ENCODE measurements at places on chromosomes 16 and 17. TPM values are rescaled to one million over a fixed set of nuclear protein-coding genes. Genes with fewer than 3 reads are reported as not detected.

GRCh38 chr17:13736916-13737315 lies 135.2 kb upstream of the HS3ST3A1 start:
- no peak for DNase-seq

The SEPTIN1 gene
- polyA plus RNA-seq, result 0.94 TPM

- DNase-seq, result no peak
Observed at GRCh38 chr16:53224951-53225533, 170.3 kb downstream of the CHD9 start.

DNA sequence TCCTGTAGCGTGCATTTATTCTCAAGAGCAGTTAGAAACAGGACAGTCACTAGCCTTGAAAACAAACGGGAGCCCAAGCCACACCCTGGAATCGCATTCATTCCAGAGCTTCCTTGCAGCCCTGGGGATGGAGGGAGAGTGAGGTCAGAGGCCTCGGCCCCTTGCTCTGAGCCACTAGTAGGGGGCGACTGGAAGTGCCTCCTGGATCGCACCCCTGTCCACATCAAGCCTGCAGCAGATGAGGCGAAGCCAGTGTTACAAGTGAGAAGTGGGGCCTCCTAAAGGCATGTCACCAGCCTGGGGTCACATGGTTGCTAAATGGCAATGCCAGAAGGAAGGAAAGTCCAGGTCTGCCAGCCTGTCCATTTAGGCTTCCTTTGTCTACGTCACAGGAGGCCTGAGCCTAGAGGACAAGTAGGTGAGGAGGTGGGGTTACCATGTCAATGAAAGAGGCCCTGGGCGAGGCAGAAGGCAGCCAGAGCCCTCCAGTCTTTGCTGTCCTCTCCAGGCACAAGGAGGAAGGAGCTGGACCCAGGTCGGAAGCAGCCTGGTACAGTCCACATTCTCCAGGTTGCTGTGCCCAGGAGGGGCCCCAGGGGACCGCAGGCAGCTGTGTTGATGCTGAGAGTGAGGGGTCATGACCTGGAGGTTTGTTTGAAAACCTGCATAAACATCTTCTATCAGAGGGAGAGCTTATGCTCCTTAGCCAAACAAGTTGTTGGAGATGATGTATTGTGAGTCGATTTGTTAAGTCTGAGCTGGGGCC lies 3.0 kb upstream of the RCVRN start:
- no peak for DNase-seq

DNA sequence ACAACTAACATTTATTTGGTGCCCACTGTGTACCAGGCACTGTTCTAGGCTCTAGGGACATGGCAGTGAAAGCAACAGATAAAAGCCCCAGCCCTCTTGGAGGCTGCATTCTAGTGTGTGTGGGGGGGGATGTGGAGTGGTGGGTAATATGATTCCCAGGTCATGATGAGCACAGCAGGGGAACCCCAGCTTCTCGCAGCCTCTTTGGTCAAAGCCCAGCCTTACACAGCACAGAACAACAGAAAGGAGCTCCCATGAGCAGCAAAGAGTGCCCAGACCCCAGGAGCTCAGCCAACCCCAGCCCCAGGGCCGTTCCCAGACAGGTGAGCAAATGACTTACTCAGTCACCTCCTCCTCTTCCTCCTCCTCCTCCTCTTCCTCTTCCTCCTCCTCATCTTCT lies 21.9 kb downstream of the CNGB1 start:
- no peak for DNase-seq

DNA sequence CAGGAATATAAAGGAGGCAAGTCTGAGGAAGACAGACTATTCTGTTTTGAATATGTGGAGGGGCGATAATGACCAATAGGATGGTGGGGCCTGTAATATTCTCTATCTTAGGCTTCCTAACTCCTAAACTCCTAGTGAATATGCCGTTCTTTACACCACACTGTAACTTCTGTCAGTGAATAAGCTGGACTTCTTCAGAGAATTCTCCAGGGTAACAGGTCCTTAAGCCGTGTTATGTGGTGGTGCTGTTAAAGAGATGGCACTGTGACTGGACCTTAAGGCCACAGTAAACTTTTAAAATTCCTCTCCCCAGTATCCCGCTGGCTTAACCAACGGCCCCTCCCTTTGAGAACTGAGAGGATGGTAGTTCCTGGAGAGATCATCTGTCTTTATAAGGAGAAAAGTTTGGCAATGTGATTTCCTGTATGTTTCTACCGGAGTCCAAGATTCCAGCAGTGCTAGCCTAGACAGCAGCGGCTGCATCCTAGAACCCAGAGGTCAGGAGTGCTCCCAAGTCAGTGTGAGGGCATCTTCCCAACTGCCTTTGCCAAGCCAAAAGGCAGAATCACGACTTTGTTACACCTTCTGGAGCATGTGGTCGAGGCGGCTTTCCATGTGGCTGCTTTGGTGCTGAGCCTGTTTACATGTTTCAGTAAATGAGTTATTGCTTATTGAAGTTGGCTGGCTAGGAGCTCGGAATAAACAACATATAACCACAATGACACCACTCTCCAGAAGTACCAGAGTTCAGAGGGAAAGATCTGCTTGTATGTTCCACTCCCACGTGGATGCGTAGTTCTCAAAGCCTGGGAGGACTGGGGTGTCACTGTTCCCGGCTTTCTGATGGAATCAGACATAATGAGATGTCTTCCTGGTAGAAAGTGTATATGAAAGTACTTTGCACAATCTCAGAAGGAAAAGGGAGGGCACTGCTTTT lies 41.0 kb downstream of the TUBD1 start:
- DNase-seq, result no peak

DNA sequence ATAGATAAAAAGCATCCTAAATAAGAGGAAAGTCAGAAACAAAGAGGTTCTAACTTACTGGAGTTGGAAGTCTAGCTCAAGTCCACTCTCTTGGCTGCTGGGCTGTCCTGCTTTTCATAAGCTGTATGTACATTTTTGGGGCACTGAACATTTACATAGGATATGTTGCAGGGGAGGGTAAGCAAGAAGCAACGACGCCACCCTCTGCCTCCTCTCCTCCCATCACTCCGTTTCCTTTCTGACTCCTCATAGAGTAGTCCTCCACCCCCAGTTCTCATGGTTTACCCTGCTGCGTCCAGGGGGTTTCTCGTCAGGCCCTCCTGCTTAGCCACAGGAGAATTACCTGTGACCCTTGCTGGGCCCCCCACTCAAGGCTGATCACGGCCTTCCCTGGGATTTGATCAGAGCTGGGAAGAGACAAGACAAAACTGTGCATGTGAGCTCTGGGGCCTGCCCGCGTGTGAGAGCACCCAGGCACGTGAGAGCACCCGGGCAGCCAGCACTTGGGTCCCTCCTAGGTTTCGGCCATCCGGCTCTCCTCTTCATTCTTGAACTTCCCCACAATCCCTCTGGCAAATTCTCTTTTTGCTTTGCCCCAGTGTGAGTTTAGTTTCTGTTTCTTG lies 37.1 kb downstream of the TMEM11 start:
- DNase-seq, result no peak

DNA sequence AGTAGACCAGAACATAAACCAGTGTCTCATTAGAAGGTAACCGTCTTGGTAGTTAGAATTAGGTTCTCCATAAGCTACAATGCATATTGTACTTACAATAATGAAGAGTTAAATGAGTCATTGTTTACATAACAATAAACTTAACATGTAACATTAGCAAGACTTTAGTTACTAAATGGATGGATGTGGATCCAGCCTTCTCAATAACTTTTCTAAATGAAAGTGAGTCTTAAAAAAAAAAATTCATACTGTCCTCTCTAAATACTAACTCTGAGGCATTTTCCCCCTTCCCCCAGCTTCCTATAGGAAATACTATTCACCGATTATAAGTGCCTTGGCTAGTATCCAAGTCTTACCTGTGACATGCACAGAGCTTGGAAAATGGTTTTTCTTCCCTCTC lies 155.3 kb downstream of the CYB561 start:
- no peak for DNase-seq

The SGCA gene
- not detected for polyA plus RNA-seq

- no peak for DNase-seq
Observed at GRCh38 chr17:40680998-40681397, 16.0 kb upstream of the KRT222 start.

The MT1F gene
- polyA plus RNA-seq, result 1.2 TPM

DNA sequence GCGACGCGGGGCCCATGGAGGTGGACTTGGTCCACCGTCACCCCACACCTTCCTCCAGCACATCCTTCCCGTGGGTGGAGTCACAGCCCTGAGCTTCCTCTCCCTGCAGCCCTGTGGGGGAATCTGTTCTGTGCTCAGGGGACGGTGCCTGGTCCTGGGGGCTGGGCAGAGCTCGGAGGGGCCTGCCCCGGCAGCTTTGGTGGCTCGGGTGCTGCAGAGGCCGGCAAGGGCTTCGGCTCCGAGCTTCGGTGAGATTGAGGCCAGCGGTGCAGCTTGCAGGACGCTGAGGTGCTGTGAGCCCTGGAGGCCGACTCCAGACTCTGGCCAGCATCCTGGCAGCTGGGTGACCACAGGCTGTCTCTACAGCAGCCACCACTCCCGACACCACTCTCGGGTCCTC lies 36.4 kb downstream of the METRNL start:
- no peak for DNase-seq

The TP53TG3C gene
- polyA plus RNA-seq, result not detected

The RPH3AL gene
- 20.7 TPM for polyA plus RNA-seq

DNA sequence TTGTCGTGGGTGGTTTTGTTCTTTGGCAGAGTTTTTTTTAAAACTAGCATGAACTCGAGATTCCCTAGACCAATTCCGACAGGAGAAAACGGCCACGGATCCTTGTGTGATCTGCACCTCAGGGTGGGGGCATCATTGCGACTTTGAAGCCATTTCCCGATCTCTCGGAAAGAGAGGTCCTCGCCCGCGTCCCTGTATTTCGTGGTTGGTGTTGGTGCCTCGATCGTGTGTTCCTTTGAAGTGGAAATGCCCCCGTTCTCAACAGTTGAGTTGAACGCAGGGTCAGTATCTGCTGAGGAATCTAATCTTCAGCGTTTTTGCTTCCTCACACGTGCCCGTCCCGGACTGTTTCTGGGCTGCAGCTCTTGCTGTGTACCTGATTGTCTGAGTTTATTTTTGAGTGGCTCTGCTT lies 1.1 kb downstream of the CRAMP1 start:
- DNase-seq, result no peak

DNA sequence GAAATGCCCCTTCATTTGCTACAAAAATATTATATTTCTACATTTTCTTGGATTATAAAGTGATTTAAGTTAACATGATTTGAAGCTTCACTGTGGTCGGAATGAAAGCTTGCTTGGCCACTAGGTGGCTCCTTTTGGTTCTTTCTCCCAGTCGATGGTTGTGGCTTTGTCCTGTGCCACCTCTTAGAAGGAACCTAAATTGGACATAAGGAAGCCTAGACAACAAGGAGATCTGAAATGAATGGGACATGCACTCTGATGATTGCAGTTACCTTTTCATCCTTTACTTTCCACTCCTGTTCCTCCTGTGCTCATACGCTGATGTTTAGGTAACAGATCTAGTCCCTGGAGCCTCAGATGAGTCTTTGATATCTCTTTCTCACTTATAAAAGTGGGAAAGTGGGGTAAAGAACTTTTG lies 39.2 kb downstream of the FTO start:
- peak; percentile 39 for DNase-seq

GRCh38 chr17:59001158-59001814 lies 105.4 kb downstream of the TRIM37 start:
- DNase-seq, result no peak

GRCh38 chr16:80417706-80418271 lies 123.0 kb upstream of the DYNLRB2 start:
- DNase-seq, result no peak

- DNase-seq, result no peak
Observed at GRCh38 chr17:17181666-17182597, 24.2 kb downstream of the PLD6 start.

DNA sequence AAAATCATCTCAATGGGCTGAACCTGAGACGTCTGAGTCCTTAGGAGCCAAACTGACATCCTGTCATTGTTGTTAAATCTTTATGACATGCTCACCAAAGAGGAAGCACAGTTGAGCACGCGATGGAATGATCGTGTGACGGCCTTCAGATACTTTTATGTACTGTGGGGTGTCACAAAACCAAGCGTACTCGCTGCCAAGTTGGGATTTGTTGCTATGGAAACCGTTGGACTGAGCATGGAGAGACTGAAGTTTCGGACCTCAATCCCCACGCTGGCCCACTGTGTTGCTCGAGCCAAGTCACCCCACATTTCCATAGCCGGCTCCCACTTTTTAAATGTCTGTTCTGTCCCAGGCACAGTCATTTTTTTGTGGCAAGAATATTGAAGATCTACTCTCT lies 222.8 kb upstream of the SDK2 start:
- no peak for DNase-seq

DNA sequence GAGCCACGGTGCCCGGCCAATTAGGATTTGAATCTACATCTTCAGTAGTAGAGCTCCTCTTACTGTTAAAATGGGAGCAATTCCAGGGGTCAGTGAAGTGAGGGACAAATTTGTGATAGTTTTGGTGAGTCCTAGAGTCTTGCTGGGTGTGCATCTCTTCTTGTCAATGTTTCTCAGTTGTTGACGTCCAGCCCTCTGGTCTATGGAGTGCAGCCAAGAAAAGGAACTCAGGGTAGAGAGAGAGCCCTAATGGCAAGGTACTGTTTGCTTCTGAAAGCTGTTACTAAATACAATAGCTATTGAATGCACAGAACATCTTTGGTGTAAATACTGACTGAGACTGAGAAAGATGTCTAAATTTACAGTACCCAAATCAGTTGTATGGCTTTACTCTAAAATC lies 282.5 kb upstream of the SALL1 start:
- DNase-seq, result no peak

- no peak for DNase-seq
Observed at GRCh38 chr17:726271-726919, 6.0 kb upstream of the TLCD3A start.

The PYDC1 gene
- not detected for polyA plus RNA-seq

DNA sequence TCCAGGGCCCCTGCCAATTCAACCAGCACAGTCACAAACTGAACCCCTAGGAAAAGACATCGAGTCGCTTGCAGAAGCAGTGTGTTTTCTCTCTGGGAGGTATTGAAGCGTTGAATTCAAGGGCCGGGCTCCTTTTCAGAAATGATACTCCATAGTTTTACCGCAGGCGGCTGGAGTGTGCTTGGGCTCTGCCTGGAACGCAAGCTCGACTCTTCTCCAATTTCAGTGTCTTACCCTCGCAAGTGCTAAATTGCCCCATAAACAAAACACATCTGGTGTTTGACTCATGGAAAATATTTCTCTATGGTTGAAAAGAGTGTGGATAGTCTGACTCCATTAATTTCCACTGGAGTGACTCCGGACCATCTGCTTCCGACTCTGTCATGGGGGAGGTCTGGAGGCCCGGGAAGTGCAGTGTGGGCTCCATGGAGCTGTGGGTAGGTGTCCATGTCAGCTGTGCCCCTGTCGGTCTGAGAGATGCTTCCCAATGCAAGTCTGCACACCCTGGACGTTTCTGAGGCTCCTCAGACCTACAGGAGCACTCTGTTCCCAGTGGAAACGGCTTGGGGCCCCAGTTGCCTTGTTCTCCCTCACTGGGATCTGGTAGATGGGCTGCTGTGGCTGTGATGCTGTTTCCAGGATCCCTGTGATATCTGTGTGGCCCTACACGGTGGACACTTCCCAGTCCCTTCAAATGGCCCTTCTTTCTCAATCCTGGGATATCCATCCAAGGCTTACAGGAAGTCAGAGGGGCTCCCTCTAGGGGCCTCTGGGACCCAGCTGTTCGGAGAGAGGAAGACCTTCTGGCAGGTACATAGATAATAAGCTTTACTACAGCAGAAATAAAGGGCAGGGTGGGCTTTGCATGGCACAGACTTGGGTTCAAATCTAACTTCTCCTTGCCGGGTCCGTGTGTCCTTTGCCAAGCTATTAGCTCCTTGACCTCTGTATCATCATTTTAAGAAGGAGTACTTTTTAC lies 119.8 kb upstream of the CDH13 start:
- DNase-seq, result no peak

GRCh38 chr17:78415821-78416711 lies 37.6 kb downstream of the PGS1 start:
- no peak for DNase-seq

All from HepG2 (cell line).